ENCODE measurements at places on chromosomes 1 and 21.
A peak's percentile ranks its signal among the peaks of the same experiment; 100 is the strongest.

- no peaks in the 10 kb centered on the region for H3K36me3 ChIP-seq
- peaks cover 37% of the 10 kb centered on the region for H3K4me1 ChIP-seq
These were observed 7.7 kb upstream of the ECE1 start for GRCh38 chr1:21297975-21298374.

GRCh38 chr1:28046716-28047115, 41.7 kb downstream of the EYA3 start:
- peaks cover 15% of the 10 kb centered on the region for H3K36me3 ChIP-seq
- H3K4me3 ChIP-seq, result no peak overlapping the region
- no peaks in the 10 kb centered on the region for H3K4me1 ChIP-seq
- no peak for DNase-seq
- H3K27me3 ChIP-seq, result no peaks in the 10 kb centered on the region

GRCh38 chr1:18922319-18922726, 20.0 kb upstream of the ALDH4A1 start:
- H3K36me3 ChIP-seq, result peaks cover 5% of the 10 kb centered on the region
- peaks cover 54% of the 10 kb centered on the region for H3K4me1 ChIP-seq
- no peaks in the 10 kb centered on the region for H3K27me3 ChIP-seq
- no peak overlapping the region for H3K4me3 ChIP-seq
- DNase-seq, result no peak

GRCh38 chr1:31510853-31511789, 65.2 kb upstream of the TINAGL1 start:
- H3K4me3 ChIP-seq, result no peak overlapping the region
- no peaks in the 10 kb centered on the region for H3K4me1 ChIP-seq
- no peaks in the 10 kb centered on the region for H3K27me3 ChIP-seq
- H3K27ac ChIP-seq, result no peak overlapping the region
- no peak for DNase-seq

DNA sequence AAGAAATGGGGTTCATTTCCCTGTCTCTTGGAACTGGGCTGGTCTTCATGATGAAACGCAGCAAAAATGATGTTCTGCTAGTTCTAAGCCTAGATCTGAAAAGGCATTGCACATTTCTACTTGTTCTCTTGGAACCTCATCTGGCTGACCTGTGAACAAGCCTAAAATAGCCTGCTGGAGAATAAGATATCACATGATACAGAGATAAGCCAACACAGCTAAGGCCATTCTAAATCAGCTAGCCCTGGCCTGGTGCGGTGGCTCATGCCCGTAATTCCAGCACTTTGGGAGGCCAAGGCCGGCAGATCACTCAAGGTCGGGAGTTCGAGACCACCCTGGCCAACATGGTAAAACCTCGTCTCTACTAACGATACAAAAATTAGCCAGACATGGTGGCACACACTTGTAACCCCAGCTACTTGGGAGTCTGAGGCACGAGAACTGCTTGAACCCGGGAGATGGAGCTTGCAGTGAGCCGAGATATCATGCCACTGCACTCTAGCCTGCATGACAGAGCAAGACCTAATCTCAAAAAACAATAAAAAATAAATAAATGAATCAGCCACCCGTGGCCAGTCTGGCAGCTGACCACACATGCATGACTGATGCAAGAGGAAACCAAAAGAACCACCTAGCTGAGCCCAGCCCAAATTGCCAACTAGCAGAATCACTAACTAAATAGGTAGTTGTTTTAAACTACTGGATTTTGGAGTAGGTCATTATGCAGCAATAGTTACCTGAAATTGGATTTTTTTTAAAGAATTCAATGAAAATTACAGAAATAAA, 18.0 kb downstream of the CD244 start:
- H3K4me3 ChIP-seq, result no peak overlapping the region
- DNase-seq, result no peak
- H3K27me3 ChIP-seq, result no peaks in the 10 kb centered on the region
- H3K4me1 ChIP-seq, result no peaks in the 10 kb centered on the region
- no peak overlapping the region for H3K27ac ChIP-seq

DNA sequence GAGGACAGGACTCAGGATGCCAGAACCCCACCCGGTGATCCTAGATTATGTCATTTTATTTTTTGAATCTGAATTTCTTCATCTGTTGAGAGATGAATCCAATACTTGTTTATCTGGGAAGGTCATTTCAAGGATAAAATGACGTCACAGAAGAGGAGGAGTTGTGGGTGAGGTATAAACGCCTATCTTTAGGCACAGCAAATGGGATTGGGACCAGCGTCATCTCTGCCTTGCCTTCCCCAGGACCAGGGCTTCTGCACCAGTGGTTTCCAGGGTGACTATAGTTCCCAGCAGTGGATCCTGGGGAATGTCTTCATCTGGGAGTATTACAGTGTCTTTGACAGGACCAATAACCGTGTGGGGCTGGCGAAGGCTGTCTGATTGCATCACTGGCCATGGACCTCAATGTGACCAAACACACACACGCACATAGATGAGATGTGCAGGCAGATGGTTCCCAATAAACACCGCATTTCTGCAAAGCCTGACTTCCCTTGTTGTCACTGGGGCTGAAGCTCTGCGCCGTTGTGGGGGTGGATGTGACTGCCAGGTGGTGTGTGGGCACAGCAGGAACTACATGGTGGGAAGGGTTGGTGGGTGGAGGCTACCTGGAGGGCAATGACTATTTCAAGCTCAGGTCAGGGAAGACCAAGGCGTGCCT, 28.1 kb downstream of the KCNA10 start:
- DNase-seq, result no peak
- H3K4me3 ChIP-seq, result no peak overlapping the region
- no peak overlapping the region for H3K27ac ChIP-seq
- H3K4me1 ChIP-seq, result no peaks in the 10 kb centered on the region
- H3K27me3 ChIP-seq, result no peaks in the 10 kb centered on the region
- no peaks in the 10 kb centered on the region for H3K36me3 ChIP-seq

- no peaks in the 10 kb centered on the region for H3K36me3 ChIP-seq
- H3K4me3 ChIP-seq, result no peak overlapping the region
- no peaks in the 10 kb centered on the region for H3K4me1 ChIP-seq
- no peak for DNase-seq
- H3K27ac ChIP-seq, result no peak overlapping the region
These were observed 62.6 kb downstream of the ABL2 start for GRCh38 chr1:179166663-179167417.

DNA sequence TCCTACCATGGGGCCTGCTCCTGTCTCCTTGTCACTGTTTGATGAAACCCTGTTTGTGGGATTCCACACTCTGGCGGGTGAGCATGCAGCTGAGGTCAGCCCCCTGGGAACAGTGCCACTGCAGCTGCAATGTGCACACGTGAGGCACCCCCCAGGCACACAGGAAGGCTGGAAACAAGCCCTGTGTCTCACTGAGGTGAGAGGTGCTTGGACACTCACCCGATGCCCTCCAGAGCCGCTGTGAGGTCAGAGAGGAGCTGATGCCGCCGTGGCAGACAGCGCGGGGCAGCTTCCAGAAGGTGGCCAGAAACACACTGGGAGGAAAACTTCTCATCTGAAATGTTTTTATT, 49.7 kb downstream of the SLX9 start:
- no peak overlapping the region for H3K4me3 ChIP-seq
- H3K27ac ChIP-seq, result peak overlapping the region; percentile 17
- no peaks in the 10 kb centered on the region for H3K27me3 ChIP-seq
- H3K4me1 ChIP-seq, result peaks cover 6% of the 10 kb centered on the region
- DNase-seq, result no peak

GRCh38 chr1:22799971-22800370, 89.3 kb downstream of the EPHB2 start:
- no peak overlapping the region for H3K27ac ChIP-seq
- peaks cover 3% of the 10 kb centered on the region for H3K4me1 ChIP-seq
- DNase-seq, result no peak
- no peaks in the 10 kb centered on the region for H3K27me3 ChIP-seq
- H3K36me3 ChIP-seq, result no peaks in the 10 kb centered on the region
- no peak overlapping the region for H3K4me3 ChIP-seq

GRCh38 chr1:72003092-72003491, 279.2 kb downstream of the NEGR1 start:
- H3K4me1 ChIP-seq, result no peaks in the 10 kb centered on the region
- H3K36me3 ChIP-seq, result no peaks in the 10 kb centered on the region
- H3K27ac ChIP-seq, result no peak overlapping the region
- no peak overlapping the region for H3K4me3 ChIP-seq
- no peak for DNase-seq

- H3K27me3 ChIP-seq, result no peaks in the 10 kb centered on the region
- DNase-seq, result no peak
- no peak overlapping the region for H3K4me3 ChIP-seq
- H3K36me3 ChIP-seq, result no peaks in the 10 kb centered on the region
- peaks cover 6% of the 10 kb centered on the region for H3K4me1 ChIP-seq
These were observed 84.6 kb downstream of the GPR88 start for GRCh38 chr1:100622506-100622905.

DNA sequence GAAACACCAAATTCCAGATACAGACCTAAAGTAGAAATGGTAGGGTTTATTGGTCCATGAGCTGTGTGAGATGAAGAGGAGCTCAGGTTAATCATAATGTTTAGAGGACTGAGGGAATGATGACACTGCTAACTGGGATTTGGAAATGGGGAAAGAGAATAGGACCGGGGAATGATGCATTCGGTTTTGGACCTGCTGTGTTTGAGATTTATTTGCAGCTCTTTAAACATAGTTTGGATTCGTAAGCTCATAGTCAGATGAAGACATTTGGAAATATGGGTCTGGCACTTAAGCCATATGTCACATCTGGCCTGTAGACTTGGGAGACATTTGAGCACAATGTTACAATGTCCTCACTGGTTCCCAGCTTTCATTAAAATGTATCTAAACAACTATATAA, 127.9 kb upstream of the DUSP10 start:
- no peak overlapping the region for H3K4me3 ChIP-seq
- no peaks in the 10 kb centered on the region for H3K36me3 ChIP-seq
- no peaks in the 10 kb centered on the region for H3K27me3 ChIP-seq
- H3K4me1 ChIP-seq, result no peaks in the 10 kb centered on the region

- H3K4me3 ChIP-seq, result no peak overlapping the region
- H3K4me1 ChIP-seq, result peaks cover 27% of the 10 kb centered on the region
- no peak overlapping the region for H3K27ac ChIP-seq
- no peak for DNase-seq
These were observed 69.7 kb downstream of the GALNT2 start for GRCh38 chr1:230136453-230137336.

GRCh38 chr1:55585402-55585792, 370.2 kb upstream of the USP24 start:
- no peaks in the 10 kb centered on the region for H3K27me3 ChIP-seq
- peaks cover 6% of the 10 kb centered on the region for H3K4me1 ChIP-seq
- H3K4me3 ChIP-seq, result no peak overlapping the region
- DNase-seq, result no peak
- no peaks in the 10 kb centered on the region for H3K36me3 ChIP-seq

DNA sequence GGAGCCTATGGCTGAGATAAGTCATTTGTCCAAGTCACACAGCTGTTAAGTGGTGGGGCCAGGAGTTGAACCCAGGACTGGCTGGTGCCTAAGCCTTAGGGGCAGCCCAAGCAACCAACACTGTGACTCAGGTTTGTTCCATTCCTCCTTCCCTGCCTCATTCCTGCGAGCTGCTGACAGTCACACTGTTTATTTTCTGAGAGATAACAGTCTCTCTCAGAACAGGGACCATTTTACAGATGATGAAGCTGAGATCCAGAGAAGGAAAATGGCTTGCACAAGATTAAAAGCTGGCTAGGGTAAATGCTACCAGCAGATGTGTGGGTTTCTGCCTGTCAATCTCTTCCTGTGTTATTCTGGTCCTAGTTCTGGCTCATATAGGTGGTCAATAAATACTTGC, 24.3 kb upstream of the TCEA3 start:
- no peaks in the 10 kb centered on the region for H3K27me3 ChIP-seq
- H3K36me3 ChIP-seq, result no peaks in the 10 kb centered on the region
- DNase-seq, result no peak
- no peak overlapping the region for H3K27ac ChIP-seq
- H3K4me1 ChIP-seq, result peaks cover 55% of the 10 kb centered on the region

DNA sequence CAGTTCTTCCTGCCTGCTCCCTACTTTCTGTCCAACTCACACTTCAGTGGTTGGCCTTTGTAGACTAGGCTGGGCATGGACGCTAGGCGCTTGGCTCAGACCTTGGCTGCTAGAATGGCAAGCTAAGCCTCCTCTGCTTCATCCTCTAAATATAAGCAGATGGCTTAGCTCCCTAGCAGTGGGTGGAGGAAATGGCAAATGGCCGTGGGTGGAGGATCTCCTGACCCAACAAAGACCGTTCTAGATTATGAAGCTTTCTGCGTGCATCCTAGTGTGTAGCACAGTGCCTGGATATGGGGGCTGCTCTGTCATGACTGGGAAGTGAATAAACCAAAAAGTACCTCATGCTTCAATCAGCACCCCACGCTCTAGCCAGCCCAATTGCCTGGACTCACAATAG, 10.4 kb upstream of the ETV3L start:
- peaks cover 6% of the 10 kb centered on the region for H3K4me1 ChIP-seq
- DNase-seq, result no peak
- no peaks in the 10 kb centered on the region for H3K27me3 ChIP-seq
- H3K4me3 ChIP-seq, result no peak overlapping the region
- H3K36me3 ChIP-seq, result no peaks in the 10 kb centered on the region

DNA sequence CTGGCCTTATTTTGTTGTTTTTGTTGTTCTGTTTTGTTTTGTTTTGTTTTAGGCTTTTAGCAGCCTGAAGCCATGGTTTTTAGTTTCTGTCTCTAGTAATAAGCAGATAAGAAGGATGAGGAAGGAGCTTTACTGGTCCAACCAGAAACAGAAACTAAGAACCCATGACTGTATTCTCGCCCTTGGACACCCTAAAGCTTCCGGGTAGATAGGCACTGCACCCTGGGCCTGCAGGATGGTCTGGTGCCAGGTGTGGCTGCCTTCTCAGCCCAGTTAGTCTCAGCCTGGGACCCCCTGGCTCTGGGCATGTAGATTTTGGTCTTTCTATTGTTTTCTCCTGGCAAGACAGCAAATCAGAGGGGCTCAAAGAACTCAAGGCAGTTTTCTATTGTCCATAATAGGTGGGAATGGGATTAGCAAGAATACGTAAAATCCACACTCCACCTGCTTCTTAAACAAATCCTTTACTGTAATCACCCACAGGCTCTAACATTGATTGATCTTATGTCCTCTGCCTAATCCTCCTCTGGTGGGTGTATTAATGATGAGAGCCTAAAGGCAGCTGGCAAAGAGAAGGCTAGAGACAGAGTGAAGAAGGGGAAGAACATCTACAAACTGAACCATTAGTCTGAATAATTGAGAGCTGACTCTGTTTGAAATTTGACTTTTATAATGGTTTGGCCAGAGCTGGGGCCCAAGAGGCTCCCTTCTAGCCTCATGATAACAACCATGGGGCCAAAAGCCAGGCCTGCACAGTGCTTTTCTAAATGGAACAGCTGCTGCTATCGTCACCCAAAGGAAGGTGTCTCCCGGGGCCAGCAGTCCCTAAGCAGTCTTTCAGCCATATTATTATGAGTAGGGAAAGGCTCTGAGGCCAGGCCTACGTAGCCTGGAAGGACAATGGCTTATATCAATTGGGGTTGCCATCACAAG, 106.8 kb upstream of the ATP1A1 start:
- H3K4me3 ChIP-seq, result no peak overlapping the region
- H3K4me1 ChIP-seq, result peaks cover 3% of the 10 kb centered on the region
- DNase-seq, result no peak
- H3K27ac ChIP-seq, result no peak overlapping the region

DNA sequence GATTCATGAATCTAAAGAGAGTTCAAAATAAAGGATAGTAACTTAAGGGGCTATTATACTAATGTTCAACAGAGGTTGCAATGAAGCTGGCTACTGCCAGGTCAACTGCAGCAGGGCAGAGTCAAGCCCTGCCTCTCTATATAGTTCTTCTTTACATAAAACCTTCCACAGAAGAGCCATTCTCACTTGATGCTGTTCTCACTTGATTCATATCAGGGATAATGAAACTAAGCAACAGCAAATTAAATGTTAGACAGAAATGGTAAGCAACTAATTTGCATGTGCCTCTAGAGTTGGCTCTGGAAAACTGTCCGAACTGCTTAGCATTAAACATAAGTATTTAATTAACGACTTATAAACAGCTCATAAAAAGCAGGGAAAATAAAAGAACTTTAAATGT, 17.4 kb downstream of the CCSAP start:
- no peaks in the 10 kb centered on the region for H3K27me3 ChIP-seq
- H3K4me3 ChIP-seq, result peak overlapping the region; percentile 6
- no peak for DNase-seq
- peaks cover 3% of the 10 kb centered on the region for H3K4me1 ChIP-seq
- peaks cover 5% of the 10 kb centered on the region for H3K36me3 ChIP-seq

Measured in upper lobe of left lung (tissue), 6 donors.